ENCODE measurements at places on chromosomes 11 and 22.
A peak's percentile ranks its signal among the peaks of the same experiment; 100 is the strongest.

DNA sequence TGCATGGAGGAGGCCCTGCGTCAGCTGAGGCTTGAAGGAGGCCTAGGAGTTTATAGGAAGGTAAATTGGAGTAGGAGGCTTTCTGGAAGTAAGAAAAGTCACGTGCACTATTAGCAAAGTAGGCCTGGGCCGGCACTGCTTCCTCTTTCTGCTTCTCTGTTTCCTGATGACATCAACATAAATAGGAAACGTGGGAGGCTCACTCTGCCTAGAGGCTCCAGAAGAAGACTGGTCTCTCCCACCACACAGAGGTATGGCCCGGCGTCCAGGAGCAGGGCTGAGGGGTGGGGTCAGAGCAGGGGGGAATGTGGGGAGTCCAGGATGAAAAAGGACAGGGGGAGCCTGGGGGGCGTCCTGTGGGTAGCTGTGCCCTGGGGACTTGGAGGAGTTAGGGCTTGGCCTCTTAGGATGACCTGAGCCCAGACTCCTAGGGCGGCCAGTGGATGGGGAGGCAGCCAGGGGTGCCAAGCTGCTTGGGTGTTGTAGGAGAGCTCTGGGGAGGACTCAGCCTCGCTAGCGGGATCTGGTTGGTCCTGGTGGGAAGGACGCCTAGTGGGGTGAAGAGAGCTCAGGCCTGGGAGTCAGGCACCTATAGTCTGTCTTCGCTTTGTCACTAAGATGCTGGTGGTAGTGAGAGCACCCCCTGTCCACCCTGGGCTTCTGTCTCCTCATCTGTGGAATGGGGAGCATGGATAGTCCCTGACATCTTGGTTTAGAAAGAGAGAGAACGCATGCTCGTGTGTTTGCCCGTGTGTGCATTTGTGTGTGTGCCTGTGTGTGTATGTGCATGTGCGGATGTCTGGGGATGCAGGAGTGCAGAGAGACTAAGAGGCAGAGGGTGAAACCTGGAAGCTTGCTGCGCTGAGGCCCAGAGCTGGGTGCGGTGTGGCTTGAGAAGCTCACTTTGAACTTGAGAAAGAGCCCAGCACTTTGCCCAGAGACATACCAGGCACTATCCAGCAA is at the start of gene CSF2RB:
Gene CSF2RB (plus strand): TSS at position 202 of the 963 bp plus-strand sequence. CDS start 8,580 bp downstream, outside the sequence.
- peak; percentile 95 for DNase-seq

- DNase-seq, result peak; percentile 37
Measured at GRCh38 chr11:18522388-18522787, 4.4 kb downstream of the TSG101 start.

GRCh38 chr11:117520201-117520600 is 192.5 kb downstream of the CEP164 start:
- DNase-seq, result peak; percentile 22

- no peak for DNase-seq
Measured at GRCh38 chr22:36568846-36569245, 39.9 kb upstream of the EIF3D start.

DNA sequence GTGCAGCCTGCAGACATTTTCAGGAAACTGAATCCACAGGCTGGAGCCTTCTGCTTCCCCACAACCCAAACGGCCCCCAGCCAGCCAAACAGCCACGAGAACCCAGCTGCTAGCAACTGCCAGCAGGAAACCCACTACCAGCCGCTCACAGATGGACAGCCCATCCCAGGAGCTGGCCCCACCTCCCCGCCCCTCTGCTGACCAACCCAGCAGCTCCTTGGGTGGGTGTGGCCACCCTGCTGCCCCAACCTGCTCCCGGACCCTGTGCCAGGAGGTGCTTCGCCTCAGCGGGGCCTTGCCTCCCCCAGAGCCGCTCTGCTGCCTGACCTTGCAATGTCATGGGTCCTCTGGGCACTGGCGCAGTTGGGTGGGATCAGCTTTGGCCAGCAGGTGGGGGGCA is 8.2 kb upstream of the CCDC188 start:
- DNase-seq, result peak; percentile 84

GRCh38 chr11:117805045-117805444 is 8.0 kb upstream of the DSCAML1 start:
- no peak for DNase-seq
